H7 (cell line): ENCODE measurements at places on chromosomes 7 and 10. TPM values are rescaled to one million over a fixed set of nuclear protein-coding genes. Genes with fewer than 3 reads are reported as not detected.

AIFM2 gene
- 4.0 and 5.1 TPM in 2 replicates for total RNA-seq

- DNase-seq: peak; percentile 9
These were observed 764.0 kb upstream of the IGFBP3 start for GRCh38 chr7:46685051-46685450.

GRCh38 chr10:51765284-51765971 lies 66.0 kb upstream of the CSTF2T start:
- no peak for DNase-seq

GIMAP4 gene
- not detected in 2 replicates for total RNA-seq

DNA sequence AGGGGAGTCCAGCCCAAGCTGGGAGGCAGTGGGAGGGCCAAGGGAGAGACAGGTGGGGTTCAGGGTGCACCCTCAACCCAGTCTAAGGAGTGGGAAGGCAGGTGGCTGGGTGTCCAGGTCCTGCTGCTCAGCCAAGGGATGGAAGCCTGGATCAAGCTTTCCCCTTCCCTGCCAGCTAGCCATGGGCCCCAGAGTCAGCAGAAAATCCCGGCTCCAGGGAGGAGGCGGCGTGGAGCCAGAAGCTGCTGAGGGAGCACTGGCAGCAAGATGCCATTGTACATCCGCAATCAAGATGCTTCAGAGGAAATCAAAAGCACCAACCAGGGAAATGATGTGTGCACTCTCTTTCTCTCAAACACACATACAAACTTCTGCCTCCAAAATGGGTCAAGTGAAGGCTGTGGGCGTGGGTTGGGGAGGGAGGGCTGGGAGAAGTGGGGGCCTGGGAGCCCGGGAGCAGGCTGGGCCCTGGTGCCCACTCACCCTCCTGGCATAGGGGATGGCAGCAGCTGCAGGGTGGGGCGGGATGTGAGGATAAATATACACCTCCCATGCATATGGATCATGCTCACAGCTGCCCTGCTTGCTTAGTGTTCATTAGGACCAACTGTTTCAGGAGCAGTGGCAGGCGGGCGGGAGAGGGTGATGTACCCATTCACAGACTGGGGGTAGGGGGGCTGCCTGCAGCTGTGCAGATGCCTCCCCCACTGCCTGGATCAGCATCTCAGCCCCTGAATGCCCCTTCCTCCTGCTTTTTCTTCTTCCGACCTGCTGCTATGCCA lies 24.2 kb downstream of the TRIM8 start:
- peak; percentile 33 for DNase-seq
